ENCODE measurements at places on chromosomes 5 and 9. TPM values are rescaled to one million over a fixed set of nuclear protein-coding genes. Genes with fewer than 3 reads are reported as not detected.

DNA sequence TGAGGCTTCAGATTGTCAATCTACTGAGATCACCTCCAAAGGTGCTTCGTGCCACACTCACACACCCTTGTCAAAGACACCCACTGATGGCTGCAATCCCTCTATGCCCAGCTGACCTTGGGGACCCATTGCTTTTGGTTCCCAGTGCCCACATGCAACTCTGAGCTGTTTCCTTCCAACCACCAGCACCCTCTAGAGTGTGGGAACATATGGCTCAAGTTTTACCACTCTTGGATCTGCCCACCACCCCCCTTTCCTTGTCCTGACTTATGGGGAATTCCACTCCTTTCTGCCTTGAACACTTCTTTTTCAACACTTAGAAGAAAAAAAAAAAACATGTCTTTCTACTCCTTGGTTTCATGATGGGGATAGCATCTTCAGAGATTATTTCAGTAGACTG, 360.2 kb downstream of the ENC1 start:
- no peak overlapping the region for H3K4me3 ChIP-seq
- H3K27ac ChIP-seq, result no peak overlapping the region
- H3K27me3 ChIP-seq, result peaks cover 2% of the 10 kb centered on the region
- no peaks in the 10 kb centered on the region for H3K4me1 ChIP-seq
- no peaks in the 10 kb centered on the region for H3K36me3 ChIP-seq

Gene FRMPD1
- total RNA-seq, result not detected

Gene ABLIM3
- total RNA-seq, result not detected

GRCh38 chr5:91424638-91425436, 41.7 kb upstream of the ARRDC3 start:
- no peak overlapping the region for H3K27ac ChIP-seq
- peaks cover 5% of the 10 kb centered on the region for H3K4me1 ChIP-seq
- H3K27me3 ChIP-seq, result no peaks in the 10 kb centered on the region
- DNase-seq, result no peak
- H3K4me3 ChIP-seq, result no peak overlapping the region
- H3K36me3 ChIP-seq, result peaks cover 7% of the 10 kb centered on the region

- peaks cover 5% of the 10 kb centered on the region for H3K27me3 ChIP-seq
- H3K4me1 ChIP-seq, result no peaks in the 10 kb centered on the region
- H3K27ac ChIP-seq, result no peak overlapping the region
- H3K36me3 ChIP-seq, result no peaks in the 10 kb centered on the region
- DNase-seq, result no peak
Measured at GRCh38 chr5:179322071-179323025, 22.9 kb downstream of the ADAMTS2 start.

GRCh38 chr5:9409413-9409960, 136.4 kb downstream of the SEMA5A start:
- H3K4me3 ChIP-seq, result no peak overlapping the region
- no peak overlapping the region for H3K27ac ChIP-seq
- no peaks in the 10 kb centered on the region for H3K4me1 ChIP-seq
- no peaks in the 10 kb centered on the region for H3K36me3 ChIP-seq

Gene PGM5
- total RNA-seq, result not detected

- H3K27ac ChIP-seq, result no peak overlapping the region
- H3K36me3 ChIP-seq, result peaks cover 2% of the 10 kb centered on the region
- DNase-seq, result no peak
- H3K4me1 ChIP-seq, result no peaks in the 10 kb centered on the region
Measured at GRCh38 chr9:135655317-135655716, 7.8 kb upstream of the LCN9 start.

GRCh38 chr5:98786191-98786853, 12.9 kb downstream of the RGMB start:
- H3K27me3 ChIP-seq, result no peaks in the 10 kb centered on the region
- DNase-seq, result no peak
- H3K36me3 ChIP-seq, result peaks cover 2% of the 10 kb centered on the region
- H3K27ac ChIP-seq, result no peak overlapping the region

Gene ABO
- not detected for total RNA-seq

- no peak overlapping the region for H3K27ac ChIP-seq
- H3K36me3 ChIP-seq, result peaks cover 20% of the 10 kb centered on the region
- H3K27me3 ChIP-seq, result no peaks in the 10 kb centered on the region
- peaks cover 12% of the 10 kb centered on the region for H3K4me1 ChIP-seq
- no peak overlapping the region for H3K4me3 ChIP-seq
Measured at GRCh38 chr5:10401498-10401897, 40.2 kb upstream of the ROPN1L start.

Gene KIF4B
- not detected for total RNA-seq

DNA sequence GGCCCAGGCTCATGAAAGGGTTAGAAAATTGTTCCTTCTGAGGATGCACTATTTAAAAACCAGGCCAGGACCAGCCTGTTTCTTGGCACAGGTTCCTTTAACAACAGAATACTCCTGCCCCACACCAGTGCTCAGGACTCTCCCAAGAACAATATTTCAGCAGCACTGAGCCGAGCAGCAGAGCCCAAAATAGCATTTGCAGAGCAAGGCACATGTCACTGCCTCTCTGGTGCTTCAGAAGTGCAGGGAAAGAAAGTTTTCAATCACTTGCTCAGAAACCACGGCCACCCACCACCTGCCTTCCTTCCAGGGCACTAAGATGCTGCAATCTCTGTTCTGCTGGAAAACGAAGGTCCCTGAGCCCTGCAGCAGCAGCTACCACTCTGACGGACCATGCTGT, 77.6 kb downstream of the SIL1 start:
- no peaks in the 10 kb centered on the region for H3K27me3 ChIP-seq
- no peak overlapping the region for H3K27ac ChIP-seq
- H3K4me3 ChIP-seq, result no peak overlapping the region

Gene PCDHGA10
- not detected for total RNA-seq

Gene SPATA31D4
- not detected for total RNA-seq

Gene NPR3
- 0.17 TPM for total RNA-seq
